ENCODE measurements at places on chromosomes 5 and 9.
A peak's percentile ranks its signal among the peaks of the same experiment; 100 is the strongest.

DNA sequence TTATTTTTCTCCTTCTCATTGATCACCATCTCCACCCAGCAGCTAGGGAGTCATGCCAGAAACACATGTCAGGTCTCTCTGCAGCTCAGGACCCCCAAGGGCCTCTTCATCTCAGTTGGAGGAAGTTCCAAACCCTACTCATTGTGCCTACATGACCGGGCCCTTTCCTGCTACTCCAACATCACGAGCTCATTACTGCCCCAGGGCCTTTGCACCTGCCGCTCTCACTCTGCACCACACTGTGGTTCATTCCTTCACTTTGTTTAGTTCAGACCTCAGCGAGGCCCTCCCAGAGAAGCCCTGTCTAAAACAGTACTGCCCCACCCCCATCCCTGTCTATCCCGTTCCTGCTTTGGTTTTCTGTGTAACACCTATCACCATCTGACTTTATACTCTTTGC is 22.1 kb upstream of the AKNA start:
- no peak for DNase-seq

DNA sequence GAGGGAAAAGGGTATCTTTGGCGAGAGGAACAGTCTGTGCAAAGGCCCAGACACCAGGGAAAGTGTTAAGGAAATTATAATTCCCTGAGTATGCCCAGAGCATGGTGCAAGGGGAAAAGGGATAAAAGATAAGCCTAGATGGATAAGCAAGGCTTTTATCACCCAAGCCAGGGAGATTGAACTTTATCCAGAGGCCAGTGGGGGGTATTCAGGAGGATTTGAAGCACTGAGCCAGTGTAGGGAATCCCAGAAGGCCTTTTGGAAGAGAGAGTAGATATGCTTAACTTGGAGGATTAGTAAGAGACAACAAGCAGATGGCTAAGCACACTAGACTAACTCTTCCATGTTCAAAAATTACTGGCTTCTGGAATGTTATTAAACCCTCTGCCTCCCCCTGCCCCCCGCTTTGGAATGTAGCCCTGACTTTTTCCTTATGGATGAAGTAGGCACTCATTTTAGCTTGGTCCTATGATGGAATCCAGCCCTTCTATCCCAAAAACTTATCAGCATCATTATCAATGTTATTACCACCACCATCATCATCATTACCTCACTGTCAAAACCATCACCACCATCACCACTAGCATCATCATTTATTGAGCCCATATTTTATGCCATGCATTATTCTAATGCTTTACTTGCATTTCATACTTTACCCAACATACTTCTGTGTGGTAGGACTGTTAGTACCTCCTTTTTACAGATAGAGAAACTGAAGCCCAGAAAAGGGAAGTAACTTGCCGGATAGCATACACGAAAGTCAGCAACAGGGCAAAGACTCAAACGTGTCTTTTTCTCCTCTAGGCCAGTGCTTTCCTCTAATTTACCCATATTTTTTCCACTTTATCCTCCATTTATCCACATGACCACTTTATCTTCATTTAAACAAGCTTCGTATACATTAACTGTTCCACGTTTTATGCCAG is 237.0 kb downstream of the PAPPA start:
- no peak for DNase-seq

DNA sequence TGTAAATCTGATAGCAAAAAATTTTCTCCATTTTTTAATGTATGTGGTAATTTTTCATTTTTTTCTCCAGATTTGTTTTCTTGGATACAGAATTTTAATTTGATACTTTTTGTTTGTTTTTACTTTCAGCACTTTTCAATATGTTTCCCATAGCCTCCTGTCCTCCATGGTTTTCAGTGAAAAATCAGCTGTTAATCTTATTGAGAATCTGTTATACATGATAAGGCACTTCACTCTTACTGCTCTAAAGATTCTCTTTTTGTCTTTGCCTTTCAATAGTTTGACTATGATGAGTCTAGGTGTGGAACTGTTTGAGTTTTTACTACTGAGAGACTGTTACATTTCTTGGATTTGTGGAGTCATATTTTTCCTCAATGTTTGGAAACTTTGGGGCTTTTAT is 455.7 kb upstream of the NUDT12 start:
- no peak for DNase-seq

GRCh38 chr9:33374190-33374589 is 28.2 kb downstream of the AQP7 start:
- DNase-seq: no peak

GRCh38 chr9:127921557-127922120 is 4.8 kb upstream of the ST6GALNAC4 start:
- peak; percentile 58 for DNase-seq

- no peak for DNase-seq
These were observed 854.1 kb downstream of the MAT2B start for GRCh38 chr5:164359260-164360255.

- no peak for DNase-seq
These were observed 41.2 kb upstream of the ITGA1 start for GRCh38 chr5:52746539-52746938.

DNA sequence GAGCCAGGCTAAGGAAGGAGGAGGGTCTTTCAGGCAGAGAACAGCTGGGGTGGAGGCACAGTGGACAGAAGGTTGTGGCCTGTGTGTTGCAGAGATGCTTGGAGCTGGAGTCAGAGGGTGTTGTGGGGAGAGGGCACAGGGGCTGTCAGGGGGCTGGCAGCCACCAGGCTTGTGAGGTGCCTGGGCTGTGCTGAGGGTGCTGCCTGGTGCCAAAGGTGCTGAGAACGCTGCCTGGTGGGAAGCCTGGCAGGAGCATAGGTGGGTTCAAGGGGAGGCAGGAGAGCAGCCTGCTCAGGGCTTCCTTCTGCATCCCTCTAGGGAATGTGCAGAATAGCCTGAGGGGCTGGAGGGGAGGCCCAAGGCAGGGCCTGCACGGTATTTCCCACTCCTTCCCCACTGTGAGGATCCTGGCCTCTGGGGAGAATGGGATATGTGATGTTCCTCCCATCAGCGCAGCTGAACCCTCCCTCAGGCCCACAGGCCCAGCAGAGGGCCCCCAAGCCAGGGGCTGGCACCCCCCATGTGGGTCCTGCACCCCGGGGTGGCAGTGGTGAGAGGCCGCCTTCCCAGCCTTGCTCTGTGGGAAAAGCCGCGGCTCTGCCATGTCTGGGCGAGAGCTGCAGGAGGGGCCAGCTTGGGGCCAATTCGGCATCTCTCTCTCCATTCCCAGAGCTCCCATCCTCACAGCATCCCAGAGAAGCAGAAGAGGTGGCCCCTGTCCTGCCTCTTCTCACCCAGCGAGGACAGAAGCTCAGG is 76.3 kb downstream of the CACNA1B start:
- no peak for DNase-seq

GRCh38 chr5:176965633-176966032 is 40.9 kb downstream of the UIMC1 start:
- no peak for DNase-seq

- no peak for DNase-seq
These were observed 76.9 kb upstream of the NFIL3 start for GRCh38 chr9:91500509-91501014.

DNA sequence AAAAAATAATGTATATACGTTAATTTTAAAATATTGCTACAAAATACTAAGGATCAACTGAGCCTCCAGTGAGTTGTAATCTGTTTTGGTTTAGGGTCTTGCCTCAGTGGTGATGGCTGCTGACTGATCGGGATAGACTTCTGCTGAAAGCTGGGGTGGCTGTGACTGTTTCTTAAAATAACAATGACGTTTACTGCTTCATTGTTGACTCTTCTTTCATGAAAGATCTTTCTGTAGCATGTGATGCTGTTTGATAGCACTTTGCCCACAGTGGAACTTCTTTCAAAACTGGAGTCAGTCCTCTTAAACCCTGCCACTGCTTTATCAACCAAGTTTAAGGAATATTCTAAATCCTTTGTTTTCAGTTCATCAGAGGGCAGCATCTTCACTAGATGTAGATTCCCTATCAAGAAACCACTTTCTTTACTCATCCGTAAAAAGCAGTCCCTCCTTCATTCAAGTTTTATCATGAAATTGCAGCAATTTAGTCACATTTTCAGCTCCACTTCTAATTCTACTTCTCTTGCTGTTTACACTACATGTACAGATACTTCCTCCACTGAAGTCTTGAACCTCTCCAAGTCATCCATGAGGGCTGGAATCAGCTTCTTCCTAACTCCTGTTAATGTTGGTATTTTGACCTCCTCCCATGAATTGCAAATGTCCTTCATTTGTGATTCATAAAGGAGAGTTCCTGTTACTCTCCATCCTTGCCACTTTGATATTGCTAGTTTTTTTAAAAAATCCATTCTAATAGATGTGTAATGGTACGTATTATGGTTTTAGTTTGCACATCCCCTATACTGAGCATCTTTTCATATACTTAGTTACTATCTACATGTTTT is 41.5 kb upstream of the PTPDC1 start:
- DNase-seq: no peak

All from naive thymus-derived CD4-positive, alpha-beta T cell (primary cell).